NCI-H2029 treated with DMSO at 0.1 percent for 48 hours (cell line): ENCODE measurements at places on chromosomes 16 and 17.

DNA sequence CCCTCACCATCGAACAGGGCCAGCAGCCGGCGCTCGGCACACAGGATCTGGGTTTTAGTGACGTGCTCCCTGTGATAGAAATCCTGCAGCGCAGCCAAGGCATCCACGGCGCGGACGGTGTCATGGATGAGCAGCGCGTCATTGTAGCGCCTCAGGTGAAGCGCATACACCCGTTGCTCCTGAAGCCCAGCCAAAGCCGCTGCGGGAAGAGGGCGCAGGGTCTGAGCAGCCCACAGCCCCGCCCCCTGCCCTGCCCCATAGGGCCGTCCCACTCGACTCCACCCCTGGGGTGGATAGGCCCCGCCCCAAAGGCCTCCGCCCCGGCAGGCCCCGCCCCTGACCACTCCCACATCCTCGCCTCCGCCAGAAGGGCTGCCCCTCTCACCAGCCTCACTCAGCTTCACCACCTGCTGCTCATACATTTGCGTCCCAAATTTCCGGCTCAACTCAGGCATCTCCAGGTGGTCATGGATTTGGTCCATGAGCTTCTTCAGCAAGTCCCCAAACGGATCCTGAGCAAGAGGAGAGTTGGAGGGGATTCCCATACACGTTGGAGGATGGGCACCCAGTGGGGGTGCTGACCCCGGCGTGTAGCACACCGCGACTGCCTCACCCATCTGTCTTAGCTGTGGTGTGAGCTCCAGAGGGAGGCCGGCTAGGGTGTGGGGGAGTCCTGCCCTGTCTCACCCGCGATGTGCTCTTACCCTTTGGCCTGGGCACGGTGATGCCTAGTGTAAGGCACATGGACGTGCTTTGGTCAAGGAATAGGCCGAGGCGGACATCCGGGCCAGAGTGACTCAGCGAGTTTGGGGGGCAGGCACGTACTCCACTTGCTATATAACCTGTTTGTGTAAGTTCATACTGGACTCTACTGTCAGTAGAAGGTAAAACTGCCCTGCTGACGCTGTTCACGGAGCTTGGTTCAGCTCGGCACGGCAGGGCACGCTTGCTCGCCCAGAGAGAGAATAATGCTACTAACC is 4.6 kb downstream of the DHX58 start:
- peak; percentile 23 for DNase-seq

- DNase-seq = no peak
Measured at GRCh38 chr16:69610356-69610755, 44.6 kb downstream of the NFAT5 start.

DNA sequence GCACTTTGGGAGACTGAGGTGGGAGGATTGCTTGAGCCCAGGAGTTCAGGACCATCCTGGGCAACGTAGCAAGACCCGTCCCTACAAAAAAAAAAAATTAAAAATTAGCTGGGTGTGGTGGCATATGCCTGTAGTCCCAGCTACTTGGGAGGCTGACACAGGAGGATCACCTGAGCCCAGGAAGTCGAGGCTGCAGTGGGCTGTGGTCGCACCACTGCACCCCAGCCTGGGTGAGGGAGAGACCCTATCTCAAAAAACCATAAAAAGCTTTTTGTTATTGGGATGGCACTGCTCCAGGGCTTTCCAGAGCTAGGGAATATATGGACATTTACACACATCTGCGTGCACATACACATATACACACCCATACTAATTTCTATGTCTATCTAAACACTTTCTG is 8.1 kb upstream of the ARMC5 start:
- no peak for DNase-seq

DNA sequence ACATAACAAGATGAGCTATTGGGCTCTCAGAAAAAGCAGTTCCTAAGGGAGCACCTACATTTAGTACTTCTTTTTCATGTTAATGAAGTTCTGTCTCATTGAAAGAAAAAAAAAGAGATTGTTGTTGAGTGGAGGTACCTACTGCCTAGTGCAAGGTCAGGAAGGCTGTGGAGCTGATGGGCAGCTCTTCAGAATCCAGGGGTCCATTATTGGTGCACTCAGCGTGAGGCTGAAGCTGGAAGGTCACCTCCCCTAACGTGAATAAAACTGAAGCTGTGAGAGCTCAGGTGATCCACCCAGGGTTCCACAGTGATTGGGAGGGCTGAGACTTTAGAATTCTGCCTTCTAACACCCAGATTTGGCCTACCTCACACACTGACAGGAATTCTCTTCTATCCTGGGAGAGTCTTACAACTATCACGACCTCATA is 153.9 kb upstream of the TBX2 start:
- DNase-seq = no peak

- DNase-seq = no peak
Measured at GRCh38 chr16:1941162-1942046, 1.6 kb downstream of the MSRB1 start.

- no peak for DNase-seq
Measured at GRCh38 chr16:49348408-49349176, 25.0 kb upstream of the C16orf78 start.

DNA sequence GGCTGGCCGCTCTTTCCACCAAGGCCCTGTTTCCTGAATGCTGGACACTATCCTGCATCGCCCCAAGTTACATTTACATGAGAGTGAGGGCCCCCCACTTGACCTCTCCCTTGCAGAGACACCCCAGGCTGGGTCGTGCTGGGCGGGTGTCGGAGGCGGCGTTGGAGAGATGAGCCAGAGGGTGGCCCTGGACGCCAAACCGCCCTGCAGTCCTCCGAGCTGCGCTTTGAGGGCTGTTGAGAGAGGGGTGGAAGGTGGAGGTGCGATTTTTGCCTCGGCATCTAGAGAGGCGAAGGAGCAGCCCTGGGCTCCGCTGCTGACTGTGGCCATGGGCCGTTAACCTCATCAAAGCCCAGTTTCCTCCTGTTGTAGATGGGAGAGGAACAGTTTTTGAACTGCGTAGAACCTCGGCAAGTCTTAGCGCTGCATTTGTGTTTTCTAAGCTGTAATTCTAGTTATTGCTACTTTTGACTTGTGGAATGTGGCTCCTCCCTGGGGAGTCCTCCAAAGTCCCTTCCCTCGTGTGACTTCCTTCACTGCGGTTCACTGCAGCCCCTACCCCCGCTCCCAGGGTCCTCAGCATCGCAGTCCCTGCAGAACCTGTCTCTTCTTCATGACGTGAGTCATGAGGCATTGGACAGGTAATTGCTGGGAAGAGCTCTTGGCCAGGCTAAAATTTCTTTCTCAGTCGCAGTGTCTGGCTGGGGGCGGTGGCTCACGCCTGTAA is 986 bp upstream of the ELOB start:
- DNase-seq = no peak

DNA sequence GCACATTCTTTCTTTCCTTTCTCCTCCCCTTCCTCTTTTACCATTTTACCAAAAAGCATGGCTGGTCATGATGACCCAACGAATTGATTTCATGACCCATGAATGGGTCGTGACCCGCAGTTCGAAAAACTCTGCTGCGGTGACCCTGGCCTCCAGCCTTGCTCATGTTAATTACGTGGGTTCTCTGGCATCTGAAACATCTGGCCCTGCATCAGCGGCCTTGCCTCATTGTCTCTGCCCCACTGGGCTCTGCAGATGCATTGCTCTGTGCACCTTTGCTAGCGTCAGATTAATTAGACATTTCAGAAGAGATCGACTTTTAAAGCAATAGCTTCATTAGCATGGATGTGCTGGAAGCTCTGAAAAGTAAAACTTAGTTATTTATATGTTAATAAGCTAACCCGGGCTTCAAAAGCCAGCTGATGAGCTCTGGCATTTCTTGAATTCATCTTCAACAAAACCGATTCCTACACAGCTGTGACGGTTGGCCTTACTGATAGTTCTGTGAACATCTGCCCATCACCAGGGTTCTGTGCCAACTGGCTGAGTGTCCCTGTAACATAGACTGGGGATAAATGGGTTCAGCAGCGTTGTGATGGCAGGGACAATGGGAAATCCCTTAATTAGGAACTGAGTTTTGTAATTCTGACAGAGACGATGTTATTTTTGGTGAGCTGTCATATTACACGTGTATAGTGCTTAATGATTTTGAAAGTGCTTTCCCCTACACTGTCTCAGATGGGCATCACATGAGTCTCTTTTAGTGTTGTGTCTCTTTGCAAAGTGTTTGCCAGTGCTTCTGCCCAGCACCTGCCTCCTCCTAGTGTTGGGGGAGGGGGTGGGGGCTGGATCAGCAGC is 225.9 kb upstream of the EEF2KMT start:
- DNase-seq = no peak

GRCh38 chr16:27048316-27048715 is 18.4 kb upstream of the C16orf82 start:
- DNase-seq = no peak

GRCh38 chr17:48502312-48502711 is 28.5 kb downstream of the HOXB1 start:
- no peak for DNase-seq

DNA sequence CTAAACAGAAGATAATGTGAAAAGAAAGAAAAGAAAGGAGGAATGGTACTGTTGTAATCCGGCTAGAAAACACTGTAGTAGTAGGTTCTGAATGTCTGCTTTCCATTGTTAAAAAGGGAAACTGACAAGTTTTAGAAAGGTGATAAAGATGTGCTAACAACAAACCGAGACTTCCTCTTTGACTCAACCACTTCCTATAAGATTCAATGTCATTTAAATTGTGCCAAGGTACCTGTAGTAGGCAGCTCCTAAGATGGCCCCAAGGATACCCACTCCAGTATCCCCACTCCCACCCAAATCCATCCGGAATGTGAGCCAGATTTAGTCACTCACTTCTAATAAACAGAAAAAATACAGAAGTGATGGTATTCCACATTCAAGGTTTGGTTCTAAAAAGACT is 31.2 kb downstream of the XYLT1 start:
- DNase-seq = no peak

DNA sequence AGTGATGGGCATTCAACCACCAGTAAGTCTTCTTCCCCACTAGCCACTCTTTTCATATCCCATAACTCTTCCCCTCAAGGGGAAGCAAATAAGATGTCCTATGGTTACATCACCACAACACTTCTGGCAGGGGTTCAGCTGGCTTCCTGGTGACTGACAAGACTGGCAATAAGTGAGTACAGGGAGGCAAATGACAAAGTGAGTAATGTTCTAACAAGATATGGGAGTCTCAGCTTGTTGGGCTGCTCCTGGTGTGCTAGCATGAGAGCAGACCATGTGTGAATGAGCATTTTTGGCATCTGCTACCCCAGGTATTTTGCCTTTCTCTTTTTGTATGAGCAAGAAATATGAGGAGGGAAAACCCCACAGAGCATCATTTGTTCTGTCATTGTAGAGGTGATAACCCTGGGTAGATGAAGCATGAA is 9.9 kb downstream of the TMIGD1 start:
- peak; percentile 29 for DNase-seq

- DNase-seq = no peak
Measured at GRCh38 chr16:8512941-8513624, 77.2 kb downstream of the TMEM114 start.

GRCh38 chr16:11602321-11602720 is 15.6 kb upstream of the LITAF start:
- DNase-seq = peak; percentile 81

DNA sequence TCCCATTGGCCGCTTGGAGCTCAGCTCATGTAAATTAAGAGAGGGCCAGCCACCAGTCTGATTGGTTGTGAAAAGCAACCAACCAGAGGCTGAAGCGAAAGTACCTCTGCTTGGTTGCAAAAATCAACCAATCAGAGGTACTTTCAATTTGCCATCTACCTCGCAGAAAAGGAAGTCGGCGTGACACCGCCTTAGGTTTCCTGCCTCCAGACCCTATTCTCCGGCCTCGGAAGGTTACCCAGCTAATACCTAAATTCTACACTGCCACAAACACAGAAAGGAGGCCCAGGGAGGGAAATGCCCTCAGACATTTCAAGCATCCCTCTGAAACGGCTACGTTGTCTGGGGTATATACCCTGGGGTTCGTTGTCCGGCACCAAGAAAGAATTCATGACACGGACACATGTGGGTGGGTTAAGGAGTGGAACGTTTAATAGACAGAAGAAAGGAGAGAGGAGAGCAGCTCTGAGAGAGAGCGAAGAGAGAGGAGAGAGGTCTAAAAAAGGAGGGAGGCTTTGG is 481.3 kb downstream of the TMEM114 start:
- DNase-seq = no peak

DNA sequence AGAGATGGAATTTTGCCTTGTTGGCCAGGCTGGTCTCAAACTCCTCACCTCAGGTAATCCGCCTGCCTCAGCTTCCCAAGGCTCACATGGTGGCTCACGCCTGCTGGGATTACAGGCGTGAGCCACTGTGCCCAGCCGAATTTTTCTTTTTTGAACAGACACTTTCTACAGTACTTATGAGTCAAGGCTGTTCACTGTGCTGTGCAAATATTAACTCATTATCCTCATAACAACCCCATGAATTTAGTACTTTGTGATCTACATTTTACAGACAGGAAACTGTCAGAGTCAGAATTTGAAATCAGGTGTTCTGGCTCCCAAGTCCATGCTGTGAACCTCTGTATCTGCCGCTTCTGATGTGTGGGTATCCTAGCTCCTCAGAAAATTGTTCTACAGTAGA is 25.7 kb upstream of the RASL10B start:
- no peak for DNase-seq

DNA sequence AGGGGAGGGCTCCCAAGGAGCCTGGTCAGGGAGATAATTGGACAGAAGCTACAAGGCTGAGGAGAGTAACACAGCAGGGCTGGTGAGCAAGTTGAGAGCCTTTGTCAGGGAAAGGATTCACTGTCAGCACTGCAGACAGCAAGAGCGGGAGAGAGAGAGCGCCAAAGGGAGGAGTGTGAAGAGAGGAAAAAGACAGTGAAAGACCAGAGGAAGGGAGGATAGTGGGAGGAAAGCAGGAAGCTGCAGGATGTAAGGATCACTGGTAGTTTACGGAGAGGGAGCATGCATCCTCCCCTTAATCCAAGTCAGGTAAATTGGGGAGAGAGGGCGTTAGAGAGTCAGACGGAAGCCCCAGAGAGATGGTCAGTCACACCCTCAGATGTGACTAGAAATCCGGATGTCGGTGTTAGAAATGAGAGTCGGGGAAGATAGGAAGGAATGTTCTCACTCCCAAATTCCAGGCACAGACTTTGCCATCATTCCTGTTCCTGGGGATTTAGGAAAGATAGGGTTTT is 13.8 kb upstream of the SPOP start:
- DNase-seq = no peak
